ENCODE measurements at places on chromosomes 11 and 22.

DNA sequence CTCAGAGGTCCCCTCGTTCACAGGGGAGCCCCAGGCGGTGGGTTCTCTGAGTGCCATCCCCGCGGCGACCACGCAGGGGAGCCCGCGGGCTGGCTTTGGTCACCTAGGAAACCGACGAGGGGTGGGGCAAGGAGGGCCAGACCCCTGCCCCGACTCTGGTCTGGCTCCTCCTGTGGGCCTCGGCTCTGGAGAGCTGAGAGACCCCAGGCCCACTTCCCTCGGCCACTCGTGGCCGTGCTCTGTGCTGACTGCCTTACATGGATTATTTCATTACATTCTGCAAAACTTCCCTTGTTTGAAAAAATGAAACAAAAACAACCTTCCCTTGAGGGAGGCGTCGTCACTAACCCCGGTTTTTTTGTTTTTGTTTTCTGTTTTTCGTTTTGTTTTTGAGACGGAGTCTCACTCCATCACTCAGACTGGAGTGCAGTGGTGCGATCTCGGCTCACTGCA is 15.1 kb upstream of the CYTH4 start:
- DNase-seq = no peak

DNA sequence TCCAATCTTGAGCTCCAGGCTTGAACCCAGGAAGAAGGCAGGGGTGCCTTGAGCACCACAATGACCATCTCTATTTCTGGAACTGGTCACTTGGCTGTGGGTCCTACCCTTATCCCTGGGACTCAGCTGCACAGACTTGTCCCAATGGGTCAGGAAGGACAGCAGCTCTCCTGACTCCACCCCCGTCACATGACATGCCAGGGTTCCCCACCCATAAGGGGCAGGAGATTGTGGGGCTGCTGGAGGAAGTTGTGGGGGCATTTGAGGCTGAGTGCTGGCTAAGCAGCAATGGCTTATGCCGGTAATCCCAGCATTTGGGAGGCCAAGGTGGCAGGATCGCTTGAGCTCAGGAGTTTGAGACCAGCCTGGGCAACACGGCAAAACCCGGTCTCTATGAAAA is 56.2 kb downstream of the NFAM1 start:
- DNase-seq = no peak

DNA sequence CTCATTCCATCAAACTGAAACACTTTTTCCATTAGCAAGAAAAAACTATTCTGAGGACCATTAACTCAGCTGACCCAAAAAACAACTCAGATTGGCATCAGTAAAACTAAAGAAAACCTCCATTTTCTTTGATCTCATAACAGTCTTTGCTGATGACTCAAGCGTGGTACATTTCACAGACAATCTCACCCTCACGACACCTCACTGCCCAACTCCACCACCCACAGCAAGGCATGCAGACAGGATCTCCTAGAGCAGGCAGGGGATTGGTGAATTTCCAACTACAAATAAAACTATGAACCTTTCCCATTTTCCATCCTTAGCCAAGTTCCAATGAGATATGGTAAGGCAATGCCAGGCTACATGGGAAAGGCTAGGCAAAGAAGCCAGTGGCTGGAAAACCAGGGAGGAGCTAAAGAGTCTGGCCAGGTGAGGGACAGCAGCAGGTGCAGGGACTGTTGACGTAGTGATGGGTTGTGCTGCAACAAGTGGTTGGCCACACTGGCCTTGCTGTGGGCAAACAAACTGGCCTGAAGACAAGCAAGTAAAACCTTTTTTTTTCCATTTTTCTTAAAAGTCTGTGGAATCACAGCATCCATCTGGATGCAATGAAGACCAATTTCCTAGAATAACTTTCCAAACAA is 97.2 kb downstream of the SERGEF start:
- peak; percentile 47 for DNase-seq

DNA sequence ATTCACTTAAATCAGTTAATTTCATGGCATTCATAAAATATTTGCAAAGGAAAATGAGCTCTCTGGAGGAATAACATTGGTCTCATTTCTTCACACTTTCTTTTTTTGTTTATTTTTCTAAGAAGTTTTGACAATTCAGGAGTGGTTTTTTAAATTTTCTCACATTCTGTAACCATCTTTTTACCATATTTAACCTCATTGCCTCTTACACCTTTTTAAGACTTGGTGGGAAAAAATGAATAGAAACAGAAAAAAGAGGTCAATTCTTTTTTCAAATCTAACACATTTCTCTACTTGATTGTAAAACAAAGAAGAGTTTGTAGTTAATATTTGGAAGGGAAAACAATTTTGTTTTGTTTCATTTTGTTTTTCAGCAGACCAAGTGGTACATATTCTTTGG is 1034.7 kb upstream of the RAG2 start:
- no peak for DNase-seq

GRCh38 chr11:57429946-57430345 is 3.0 kb upstream of the SLC43A3 start:
- no peak for DNase-seq

- no peak for DNase-seq
Observed at GRCh38 chr22:29212743-29213142, 7.0 kb downstream of the EMID1 start.

- DNase-seq = no peak
Observed at GRCh38 chr11:73077454-73077853, 64.7 kb downstream of the FCHSD2 start.

DNA sequence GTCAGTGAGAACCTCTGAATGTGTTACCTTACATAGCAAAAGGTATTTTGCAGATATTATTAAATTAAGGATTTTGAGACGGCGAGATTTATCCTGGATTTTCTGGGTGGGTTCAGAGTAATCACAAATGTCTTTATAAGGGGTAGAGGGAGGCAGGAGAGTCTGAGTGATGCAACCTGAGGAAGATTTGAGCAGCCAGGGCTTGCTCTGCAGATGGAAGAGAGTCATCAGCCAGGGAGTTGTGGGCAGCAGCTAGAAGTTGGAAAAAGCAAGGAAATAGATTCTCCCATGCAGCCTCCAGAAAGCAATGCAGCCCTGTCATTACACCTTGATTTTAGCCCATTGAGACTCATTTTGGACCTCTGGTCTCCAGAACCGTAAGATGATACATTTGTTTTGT is 4.1 kb upstream of the WDR74 start:
- no peak for DNase-seq

GRCh38 chr11:116651737-116652237 is 121.0 kb downstream of the BUD13 start:
- no peak for DNase-seq

DNA sequence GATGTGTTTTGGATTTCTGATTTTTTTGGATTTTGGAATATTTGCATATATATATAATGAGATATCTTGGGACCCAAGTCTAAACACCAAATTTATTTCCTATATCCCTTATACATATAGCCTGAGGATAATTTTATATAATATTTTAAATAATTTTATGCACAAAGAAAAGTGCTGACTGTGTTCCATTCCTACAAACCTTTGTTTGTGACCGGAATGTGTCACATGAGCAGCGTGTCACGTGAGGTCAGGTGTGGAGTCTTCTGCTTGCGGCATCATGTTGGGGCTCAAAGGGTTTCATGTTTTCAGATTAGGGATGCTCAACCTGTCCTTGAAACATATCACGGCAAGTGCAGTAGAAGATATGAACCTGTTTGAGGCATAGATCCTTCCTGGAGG is 65.6 kb downstream of the SCN3B start:
- DNase-seq = no peak

GRCh38 chr11:7691759-7692350 is 14.4 kb downstream of the OVCH2 start:
- peak; percentile 68 for DNase-seq

DNA sequence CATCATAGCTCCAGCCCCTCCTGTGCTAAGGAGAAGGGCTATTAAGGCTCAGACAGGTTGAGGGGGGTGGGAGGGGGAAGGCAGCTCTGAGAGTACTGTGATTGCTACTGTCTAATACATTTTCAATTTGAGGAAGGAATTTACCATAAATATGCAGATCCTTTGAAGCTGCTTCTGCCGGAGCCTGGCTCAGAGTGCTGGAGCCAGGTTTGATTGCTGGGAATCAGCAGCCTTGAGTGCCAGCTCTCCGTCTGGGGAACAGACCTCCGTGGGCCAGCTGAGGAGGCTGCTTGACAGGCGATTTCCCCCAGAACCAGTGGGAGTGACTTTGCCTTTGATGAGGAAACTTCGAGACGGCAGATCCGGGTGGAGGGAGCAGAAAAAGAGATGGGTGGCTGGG is 141.7 kb upstream of the TBCEL start:
- no peak for DNase-seq

DNA sequence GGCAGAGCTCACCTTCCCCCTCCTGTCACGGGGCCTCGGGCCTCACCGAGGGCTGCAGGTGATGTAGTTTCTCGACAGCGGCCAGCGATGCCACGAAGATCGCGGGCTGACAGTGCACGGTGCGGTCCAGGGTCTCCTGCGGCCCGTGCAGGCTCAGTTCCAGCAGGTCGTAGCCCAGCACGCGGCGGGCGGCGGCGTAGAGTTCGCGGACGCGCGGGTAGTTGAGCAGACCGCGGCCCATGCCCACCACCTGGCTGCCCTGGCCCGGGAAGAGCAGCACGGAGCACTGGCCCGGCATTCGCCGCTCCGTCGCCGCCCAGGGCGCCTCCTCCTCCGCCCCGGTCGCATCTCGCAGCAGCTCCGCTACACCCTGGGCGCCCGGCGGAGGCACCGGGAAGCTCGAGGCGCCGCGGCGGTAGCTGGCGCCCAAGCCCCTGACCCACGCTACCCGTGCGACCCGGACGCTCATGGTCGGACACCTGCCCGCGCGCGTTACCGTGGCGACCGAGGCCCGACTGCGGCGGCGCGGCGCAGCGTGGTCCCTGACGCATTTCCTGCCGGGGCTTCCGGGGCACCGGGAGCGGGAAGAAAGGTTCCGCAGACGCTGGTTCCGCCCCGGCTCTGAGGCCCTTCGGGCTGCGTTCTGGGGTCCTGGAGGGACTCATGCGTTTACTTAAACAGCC is at the start of gene MCAT:
MCAT (minus strand) TSS at position 519 of the 683 bp plus-strand sequence; CDS start at position 469, 50 bp downstream.
- peak; percentile 54 for DNase-seq

GRCh38 chr11:11963842-11964773 is 44.3 kb downstream of the DKK3 start:
- DNase-seq = no peak

DNA sequence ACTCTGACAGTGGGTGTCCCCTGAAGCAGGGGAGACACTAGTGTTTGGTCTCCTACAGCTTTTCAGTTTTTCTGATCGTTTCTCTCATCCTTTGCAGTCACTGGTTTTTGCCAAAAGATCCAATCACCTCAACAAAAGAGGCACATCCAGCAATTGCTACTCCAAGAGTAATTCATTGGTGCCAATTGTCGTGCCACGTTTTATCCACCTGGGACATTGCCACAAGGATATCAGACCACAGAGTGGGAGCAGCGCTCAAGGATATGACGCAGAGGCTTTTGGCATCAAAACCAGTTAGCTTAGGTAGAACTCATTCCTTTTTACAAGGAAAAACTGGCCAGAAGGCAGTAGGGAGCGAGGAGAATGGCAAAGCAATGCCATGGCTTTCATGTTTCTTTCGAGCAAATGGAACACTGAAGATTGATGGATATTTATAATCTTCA is 40.9 kb upstream of the BLID start:
- DNase-seq = no peak

DNA sequence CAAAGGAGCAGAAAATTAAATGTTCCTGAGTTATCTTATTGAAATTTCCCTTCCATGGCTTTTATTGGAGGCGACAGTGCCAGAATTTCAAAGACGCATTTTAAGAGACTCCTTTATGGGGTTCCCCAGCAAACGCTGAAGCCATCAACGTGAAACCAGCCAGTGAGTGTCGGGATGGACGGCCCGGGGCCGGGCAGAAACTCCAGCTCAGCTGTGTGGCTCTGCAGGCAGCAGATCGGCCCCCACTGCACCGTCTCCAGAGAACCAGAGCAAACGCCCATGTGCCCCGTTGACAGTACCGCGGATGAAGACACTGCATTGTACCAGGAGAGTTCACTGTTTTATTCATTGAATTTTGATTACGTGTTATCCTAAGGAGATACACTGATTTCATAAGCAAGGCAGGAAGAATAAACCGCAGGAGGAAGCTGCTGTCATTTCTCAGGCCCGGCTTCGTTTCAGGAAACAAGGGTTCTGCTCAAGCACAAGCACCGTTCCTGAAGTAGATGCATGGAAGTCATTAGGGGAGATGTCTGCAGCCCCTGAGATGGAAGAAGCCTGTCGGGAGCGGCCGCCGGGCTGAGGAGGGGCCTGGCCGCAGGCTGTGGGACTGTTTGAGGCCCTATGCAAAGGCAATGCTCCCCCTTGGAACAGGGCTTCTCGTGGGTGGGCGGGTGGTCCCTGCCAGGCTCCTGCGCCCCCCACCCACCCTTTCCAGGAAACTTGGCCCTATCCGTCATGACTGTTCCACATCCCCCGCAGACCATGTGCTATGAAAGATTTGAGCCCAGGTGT is 639.7 kb downstream of the TBC1D22A start:
- no peak for DNase-seq

GRCh38 chr11:94593030-94593429 is 25.9 kb downstream of the PIWIL4 start:
- peak; percentile 63 for DNase-seq

DNA sequence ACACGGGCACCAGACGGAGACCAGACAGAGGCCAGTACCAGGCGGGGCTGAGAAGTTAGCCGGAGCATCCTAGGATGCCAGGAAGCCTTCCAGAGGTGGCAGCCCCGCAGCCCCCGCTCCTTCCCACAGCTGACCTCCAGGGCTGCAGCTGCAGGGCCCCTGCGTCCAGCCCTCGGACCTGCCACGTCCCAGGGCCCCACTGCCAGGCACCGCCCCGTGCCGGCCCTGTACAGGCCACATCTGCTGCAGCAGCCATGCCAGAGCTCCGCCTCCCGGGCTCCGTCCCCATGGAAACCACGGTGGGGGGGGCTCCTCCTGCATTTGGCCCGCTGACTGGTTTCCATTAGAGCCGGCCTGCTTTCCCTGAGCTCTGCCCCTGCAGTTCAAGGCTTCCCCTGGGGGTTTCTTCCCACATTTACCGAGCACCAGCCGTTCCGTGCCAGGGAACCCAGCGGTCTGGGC is 62.5 kb upstream of the PPARA start:
- no peak for DNase-seq

DNA sequence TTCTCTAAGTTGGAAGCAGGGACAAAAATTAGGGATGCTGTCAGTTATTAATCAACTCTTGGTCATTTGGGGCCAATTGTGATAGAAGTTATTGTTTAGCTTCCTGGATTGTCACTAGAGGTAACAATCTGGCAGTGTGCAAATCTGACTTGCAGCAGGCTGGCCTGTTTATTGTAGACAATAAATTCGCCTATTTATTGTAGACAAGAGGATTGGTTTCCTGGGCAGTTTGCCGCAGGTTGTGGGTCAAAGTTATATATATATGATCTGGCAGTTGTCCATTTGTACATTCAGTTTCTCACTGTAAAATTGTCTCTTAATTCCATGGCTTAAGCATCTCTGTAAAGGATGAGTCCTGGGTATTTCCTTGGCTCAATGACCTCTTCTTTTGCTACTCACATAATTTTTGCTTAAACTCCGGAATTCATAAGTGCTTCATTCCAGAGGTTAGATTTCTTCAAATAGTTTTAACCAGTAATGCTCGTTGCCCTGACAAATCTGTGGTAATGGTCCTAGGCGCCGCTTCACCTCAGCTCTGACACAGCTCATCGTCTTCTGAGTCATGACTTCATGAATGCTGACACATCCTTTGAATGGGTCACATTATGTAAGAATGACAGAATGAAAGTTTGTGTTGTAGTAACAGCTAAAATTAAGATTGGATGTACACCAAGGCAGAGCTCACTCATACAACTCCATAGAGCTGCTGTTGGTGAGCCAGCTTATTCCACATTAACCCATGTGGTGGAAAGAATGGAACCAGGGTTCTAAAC is 7.8 kb upstream of the MMP3 start:
- peak; percentile 67 for DNase-seq

Measured in trophoblast cell (in vitro differentiated cells and primary cell).